CD4-positive, alpha-beta T cell treated with Interleukin-15 for 4 hours (primary cell): ENCODE measurements at places on chromosomes 11 and 22.

- no peak for DNase-seq
Measured at GRCh38 chr11:57155838-57156607, 25.7 kb upstream of the LRRC55 start.

DNA sequence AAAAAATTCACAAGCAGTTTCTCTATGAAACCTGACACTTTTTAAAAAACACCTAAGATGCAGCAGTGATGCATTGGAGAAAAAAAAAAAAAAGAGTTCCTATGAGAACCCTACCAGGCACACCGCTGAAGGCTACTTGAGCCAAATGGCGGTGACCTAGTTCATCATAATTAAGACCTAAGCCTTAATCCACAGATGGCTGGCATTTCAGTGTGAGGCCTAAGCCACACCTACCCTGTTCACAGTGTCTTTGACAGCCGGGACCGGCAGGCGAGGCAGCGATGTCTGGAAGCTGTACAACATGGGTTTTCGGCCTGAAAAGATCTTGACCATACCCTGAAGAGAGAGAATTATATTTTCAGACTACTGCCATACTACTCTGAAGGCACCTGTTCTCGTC lies 38.0 kb downstream of the CPT1A start:
- no peak for DNase-seq

- no peak for DNase-seq
Measured at GRCh38 chr22:35549328-35549727, 8.7 kb downstream of the RASD2 start.

- DNase-seq, result no peak
Measured at GRCh38 chr22:30251711-30252110, 5.2 kb upstream of the LIF start.

DNA sequence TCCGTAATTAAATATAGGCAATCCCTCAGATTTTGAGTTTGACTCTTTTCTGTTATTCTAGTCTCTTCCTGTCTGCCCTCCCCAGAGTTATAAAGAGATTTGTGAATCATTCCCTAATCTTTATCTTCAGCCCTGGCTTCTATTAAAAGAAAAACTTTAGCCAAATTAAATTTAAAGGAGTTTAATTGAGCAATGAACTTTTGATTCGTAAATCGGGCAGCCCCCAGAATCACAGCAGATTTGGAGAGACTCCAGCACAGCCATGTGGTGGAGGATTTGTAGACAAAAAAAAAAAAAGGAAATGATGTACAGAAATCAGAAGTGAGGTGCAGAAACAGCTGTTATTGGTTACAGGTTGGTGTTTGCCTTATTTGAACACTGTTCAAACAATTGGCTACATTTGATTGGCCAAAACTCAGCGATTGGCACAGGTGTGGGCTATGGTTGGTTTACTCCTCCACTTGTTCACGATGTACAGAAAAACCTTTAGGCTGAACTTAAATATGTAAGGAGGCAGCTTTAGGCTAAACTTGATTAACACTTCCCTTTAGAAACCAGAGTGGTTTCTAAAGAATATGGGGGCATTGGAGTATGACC lies 2.3 kb upstream of the ALKBH8 start:
- DNase-seq, result no peak

- no peak for DNase-seq
Measured at GRCh38 chr11:113286009-113286408, 28.4 kb upstream of the TTC12 start.

GRCh38 chr22:37545703-37546436 lies 14.4 kb upstream of the CDC42EP1 start:
- no peak for DNase-seq
